ENCODE measurements at places on chromosomes 3 and 15.

DNA sequence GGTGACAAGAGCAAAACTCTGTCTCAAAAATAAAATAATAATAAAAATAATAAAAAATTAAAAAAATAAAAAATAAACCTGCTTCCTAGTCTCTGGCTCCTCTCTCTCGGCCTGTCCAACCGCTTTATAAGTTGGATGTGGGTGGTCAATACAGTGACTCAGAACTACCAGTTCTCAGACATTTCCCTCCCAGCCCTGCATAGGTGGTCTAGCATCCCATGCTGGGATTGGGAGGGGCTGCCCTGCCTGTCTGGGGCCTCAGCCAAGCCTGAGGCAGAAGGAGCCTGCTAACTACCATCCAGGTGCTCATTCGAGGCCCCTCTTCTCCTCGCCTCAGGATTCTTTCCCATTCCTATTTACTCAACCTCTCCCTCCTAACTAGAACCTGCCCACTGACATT is 33.3 kb upstream of the BLM start:
- DNase-seq: no peak

DNA sequence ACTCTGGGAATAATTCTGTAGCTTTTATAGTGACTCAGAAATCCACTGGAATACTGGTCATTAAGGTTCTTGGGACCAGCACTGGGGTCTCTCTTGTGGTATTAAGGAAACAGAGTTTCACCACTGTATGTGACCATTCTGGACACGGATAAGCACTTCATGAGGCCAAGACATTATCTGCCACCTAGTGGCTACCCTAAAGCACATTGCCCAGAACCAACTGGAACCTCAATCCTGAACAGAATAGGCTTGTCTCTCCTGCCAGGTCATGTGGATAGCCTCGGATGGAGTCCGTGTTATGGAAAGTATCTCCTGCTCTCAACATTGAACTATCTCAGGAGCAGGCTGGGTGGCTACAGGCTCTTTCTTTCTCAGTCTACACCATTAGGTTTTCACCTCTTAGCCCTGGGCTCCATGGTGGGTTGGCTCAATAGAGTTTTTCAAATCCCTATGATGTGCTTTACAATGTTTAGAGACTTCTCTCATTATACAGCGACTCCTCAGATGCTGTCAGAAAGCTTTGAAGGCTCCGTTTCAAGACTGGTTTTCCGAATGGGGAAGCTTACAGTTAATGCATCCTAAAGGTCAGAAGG is 167.6 kb upstream of the ST8SIA2 start:
- DNase-seq: no peak

DNA sequence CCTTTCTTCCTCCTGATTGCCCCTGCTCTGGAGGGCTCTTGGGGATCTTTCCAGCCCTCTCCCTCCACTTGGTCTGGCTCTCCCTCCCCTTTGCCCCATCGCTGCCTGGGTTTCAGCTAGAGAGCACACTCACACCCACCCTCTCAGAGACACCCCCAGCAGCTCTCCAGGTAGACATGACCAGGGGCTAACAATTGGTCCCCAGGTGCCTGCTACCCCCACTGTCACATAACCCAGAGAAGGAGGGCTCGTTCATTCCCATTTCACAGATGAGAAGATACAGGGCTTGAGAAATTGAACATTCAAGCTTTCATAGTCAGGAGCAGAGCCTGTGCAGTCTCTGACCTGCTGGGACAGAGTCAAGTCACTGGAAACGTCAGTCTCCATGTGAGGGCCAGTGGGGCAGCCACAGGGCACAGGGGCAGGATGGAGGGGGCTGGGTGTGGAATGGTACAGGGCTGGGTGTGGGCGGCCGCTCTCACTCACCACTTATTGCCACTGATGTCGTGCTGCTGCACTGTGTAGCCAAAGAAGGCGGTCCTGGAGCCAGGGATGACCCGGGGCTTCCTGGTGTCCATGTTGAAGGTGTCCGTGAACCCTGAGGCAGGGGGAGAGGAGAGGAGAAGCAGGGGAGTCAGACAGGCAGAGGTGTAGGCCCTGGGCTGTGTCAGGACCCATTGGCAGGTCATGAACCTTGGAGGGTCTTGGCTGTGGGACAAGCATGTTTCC is 29.4 kb downstream of the ITGA11 start:
- DNase-seq: no peak

- no peak for DNase-seq
Measured at GRCh38 chr3:187531831-187532230, 138.4 kb downstream of the SST start.

DNA sequence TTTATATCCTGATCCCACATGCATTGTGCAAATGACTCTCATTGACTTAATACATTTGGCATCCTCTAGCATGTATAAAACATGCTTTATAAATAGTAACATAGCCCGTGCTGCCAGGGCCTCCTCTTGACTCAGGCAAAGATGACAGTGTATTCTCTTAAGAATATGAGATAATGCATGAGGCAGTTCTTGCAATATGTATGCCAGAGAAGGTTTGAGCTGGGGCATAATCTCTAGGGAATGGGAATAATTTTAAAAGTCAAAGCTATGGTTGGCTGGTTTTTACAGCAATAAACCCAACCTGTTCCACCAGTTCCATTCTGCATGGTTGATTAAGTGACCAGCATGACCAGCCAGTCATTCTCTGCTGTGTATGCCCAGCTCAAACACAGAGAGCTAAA is 179.0 kb upstream of the PFN2 start:
- peak; percentile 93 for DNase-seq

GRCh38 chr15:75452865-75453702 is 1.6 kb upstream of the SIN3A start:
- peak; percentile 28 for DNase-seq

DNA sequence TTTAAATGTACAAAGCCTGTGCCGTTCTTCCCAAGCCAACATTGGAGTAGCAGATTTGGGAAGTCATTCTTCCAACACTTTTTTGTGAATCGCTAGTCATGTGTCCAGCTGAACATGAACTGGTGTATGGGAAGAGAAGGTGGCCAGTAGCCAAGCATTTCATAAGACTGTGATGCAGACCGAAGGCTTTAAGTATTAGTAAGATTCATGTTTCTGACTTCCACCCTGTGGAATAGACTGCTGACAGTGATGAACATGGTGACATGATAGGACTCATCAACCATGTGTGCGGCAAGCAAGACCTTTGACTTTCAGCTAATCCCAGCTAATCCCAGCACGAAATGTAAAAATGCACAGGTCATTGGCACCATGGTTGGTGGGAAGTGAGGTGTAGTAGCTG is 48.3 kb upstream of the THSD4 start:
- DNase-seq: peak; percentile 97

- DNase-seq: no peak
Measured at GRCh38 chr3:176896640-176897039, 300.6 kb downstream of the TBL1XR1 start.

GRCh38 chr3:127296166-127296565 is 8.3 kb upstream of the PRR20G start:
- DNase-seq: no peak

DNA sequence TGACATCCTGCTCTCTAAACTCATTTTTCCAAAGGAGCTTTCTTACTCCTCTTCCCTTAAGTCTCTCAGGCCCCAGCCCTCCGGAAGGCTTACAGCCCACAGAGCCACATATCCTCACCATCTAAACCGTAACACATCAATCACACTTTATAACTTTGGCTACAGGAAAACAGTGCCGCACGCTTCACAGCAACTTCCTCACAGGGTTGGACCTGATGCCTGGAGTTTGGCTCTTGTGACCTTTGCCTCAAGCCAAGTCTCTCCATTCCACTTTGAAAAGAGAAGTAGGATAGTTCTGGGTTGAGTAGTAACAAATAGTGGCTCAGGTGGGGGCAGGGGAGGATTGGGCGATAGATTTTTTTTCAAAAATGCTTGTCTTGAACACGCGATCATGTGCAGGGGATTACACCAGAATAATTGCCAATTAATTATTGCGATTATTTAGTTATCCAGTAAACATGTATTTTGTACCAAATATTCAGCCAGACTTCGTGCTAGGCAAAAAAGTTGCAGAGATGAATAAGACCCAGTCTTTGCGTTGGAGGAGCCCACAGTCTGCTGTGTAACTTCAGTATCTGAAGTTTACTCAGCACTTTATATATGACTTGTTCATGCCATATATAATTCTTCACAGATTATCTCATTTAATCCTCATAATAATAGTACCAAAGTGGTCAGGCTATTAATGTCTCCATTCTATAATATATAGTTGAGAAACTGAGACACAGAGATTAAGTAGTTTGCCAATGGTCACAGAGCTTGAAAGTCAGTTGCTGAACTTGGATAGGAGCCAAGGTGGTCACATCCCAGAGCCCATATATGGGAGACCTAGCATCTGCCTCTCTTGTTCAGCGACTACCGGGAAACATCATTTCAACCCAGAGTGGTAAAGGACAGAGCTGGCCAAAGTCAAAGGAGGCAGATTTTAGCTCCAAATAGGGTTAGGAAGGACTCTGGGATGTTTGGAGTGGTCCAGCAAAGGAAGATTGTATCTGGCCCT is 2.4 kb upstream of the ETV5 start:
- DNase-seq: no peak
